Activated T-cell treated with anti-CD3 and anti-CD28 coated beads, Interleukin-2, amount 50 U/mL, for 24 hours (primary cell): ENCODE measurements at places on chromosomes 7 and 10.

DNA sequence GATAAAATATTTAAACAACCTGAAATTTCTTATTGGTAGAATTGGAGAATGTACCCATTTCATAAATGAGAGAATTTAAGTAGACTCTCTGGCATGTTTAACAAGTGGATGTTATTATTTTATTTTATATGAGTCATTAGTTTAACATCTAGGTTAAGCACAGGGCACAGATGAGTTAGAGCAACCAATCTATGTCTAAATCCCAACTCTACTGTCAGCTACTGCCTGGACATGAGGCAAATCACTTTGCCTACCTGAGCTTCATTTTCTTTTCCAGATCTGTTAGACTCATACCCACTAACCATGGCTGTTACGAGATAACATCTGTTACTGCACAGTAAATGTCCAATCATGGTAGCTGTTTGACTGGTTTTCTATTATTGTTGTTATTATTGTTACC is 251.1 kb downstream of the INHBA start:
- DNase-seq = no peak

GRCh38 chr7:51121036-51121790 is 195.4 kb downstream of the COBL start:
- no peak for DNase-seq

GRCh38 chr10:79438699-79439085 is 6.7 kb downstream of the ZCCHC24 start:
- no peak for DNase-seq

DNA sequence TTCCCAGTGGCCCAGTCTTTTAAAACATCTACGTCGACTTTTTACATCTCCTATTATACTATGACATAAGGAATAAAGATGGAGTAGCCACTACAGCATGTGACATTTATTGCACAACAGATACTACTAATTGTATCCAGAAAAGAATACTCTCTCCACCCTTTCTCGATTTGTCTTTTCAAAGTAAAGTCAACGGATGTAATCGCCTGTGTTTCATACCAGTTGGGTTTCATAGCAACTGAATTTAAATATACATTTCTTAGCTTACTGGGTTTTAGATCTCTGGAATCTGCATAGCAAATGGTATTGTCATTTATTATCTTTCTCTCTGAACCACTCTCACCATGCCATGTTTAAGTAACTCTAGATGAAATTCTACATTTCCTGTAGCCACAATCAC is 86.4 kb upstream of the TRIL start:
- DNase-seq = no peak

GRCh38 chr7:7212612-7213011 is 30.3 kb downstream of the C1GALT1 start:
- no peak for DNase-seq

GRCh38 chr7:92253251-92253650 is 7.5 kb downstream of the ANKIB1 start:
- no peak for DNase-seq

DNA sequence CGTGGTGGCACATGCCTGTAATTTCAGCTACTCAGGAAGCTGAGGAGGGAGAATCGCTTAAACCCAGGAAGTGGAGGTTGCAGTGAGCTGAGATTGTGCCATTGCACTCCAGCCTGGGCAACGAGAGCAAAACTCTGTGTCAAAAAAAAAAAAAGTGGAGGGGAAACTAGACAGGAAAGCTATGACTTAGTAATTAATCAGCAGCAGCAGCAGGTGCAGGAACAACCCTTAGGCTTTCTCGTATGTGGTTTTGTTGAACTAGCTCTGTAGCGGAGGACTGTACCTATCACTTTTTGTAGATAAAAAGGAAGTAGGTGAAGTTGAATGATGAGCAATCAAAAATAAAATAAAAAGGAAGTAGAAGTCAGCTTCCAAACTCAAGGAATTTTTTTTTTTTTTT is 76.9 kb upstream of the KMT2C start:
- peak; percentile 39 for DNase-seq

GRCh38 chr7:115005953-115006352 is 84.1 kb downstream of the MDFIC start:
- DNase-seq = no peak

DNA sequence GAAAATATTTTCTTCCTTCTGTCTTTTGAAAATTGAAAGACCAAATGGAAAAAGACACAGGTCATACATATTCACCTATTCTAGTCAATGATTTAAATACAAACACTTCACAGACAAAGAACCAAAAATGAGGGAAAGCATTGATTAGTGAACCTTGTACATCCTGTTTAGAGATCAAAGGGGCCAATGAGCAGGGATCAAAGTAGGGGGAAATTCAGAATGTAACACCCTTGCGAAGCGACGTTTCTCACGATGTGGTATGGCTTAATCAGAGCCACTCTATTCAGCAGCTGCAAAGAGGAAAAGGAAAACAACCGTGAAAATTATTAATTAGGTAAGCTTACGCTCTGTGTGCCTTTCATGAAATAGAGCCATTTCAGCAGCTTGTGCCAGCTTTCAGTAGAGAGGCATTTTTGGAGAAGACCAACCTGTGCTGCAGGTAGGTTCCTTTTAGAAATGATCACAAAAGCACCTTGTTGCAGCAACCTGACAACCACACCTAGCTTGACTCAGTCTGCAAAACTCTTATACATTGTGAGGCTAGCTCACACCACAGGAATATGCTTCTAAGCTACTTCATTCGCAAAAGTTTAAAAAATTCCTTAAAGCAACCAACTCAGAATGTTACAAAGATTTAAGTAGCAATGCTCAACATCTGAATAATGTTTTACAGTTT is 78.0 kb downstream of the DKK1 start:
- no peak for DNase-seq

DNA sequence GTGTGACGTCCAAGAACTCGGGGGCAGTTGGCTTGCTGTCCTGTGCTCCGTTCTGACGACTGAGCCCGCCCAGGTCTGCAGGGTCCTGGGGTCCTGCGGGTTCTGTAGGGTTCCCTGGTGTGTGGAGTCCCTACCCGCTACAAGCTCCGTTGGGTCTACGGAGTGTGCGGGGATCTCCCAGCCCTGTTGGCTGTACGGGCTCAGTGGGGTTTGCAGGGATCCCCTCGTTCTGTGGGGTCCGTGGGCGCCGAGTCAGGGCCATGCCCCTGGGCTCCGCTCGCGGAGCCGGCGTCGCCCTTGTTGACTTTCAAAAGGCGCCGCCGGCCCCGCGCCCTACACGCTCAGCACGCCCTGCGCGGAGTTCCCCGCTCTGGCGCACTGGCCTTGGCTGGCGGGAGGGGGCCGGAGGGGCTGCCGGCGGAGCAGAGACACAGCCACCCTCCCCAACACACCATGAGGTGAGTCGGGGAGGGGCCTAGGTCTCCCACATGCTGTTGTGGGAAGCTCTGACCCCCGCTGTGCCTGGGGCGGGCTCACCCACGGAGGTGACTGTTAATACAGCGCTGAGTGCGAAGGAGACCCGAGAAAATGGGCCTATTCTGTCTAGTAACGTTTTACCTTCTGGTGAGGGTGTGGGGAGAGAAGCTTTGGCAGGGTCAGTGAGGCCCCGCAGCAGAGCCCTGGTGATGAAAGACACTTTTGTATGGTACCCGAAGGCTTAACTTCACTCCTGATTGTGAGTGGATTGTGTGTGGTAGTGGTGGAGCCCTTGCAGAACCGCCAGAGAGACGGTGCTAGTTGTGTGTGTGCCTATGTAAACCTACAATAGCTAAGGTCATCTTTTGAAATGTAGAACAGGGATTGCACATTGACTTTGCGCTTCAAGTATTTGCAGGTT is 8.1 kb downstream of the TASOR2 start:
- peak; percentile 71 for DNase-seq

DNA sequence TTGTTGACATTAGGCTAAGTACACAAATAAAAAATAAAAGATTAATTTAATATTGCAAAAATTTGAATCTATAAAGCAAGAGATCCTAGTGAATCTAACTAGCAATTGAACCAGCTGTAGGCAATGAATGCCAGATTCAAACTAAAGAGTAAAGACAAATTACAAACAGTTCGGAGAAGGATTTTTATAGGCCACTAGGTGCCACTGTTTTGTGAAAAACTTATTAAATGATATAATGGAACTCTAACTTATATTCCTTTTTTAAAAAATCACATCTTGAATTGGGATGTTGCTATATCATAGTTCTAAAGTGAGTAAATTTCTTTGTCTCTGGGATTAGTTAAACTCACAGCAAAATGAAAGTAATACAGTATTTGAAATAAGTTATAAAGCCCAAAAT is 39.1 kb upstream of the GNAI1 start:
- DNase-seq = no peak

- no peak for DNase-seq
Measured at GRCh38 chr10:102812231-102812876, 24.9 kb downstream of the CYP17A1 start.

GRCh38 chr10:129035052-129035827 is 431.8 kb upstream of the MGMT start:
- peak; percentile 40 for DNase-seq

DNA sequence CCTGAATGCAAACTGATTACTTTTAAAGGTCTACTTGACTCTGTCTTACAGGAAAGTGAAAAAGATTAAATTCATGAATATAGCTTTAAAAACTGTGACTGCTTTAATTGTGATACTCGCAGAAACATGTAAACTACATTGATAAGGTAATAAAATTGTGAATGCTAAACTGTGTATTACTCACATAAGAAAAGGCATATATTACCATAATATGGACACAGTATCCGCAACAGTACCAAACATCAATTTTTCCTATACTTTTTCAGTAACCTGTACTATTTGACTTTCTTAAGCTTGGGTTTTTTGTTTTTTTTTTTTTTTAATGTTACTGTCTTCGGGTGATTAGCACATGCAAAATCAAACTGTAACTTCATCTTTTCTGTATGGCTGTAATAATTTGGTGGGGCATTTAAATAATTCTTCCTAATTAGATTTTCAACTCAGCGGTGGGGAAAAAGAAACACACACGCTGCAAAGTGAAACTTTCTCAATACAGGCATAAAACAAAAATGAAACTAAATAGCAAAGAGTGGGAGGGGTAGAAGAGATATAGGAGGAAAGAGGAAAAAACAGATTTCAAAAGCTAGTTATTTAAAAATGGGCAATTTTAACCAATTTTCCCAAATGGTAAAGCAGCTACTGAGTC is 23.2 kb downstream of the NT5C3A start:
- no peak for DNase-seq

DNA sequence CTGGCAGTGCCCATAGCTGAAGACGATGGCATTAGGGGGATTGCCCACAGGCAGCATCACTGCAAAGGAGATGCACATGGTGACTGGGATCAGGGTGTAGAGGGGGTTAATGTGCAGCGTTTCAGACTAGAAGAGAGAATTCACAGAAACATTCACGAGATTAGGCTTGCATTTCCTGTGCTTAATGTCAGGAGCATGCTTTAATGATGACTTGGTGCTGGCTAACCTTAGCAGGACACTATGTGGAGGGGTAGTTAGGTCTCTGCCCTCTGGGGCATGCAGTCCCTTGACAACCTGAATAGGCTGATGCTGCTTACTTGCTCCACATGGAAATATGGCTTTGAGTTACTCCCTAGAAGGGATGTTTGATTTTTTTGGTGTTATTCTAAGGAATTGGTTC is 21.8 kb downstream of the STMP1 start:
- no peak for DNase-seq

- no peak for DNase-seq
Measured at GRCh38 chr7:613442-614140, 93.9 kb upstream of the PDGFA start.

GRCh38 chr10:63929831-63930467 is 408.7 kb downstream of the REEP3 start:
- DNase-seq = no peak

DNA sequence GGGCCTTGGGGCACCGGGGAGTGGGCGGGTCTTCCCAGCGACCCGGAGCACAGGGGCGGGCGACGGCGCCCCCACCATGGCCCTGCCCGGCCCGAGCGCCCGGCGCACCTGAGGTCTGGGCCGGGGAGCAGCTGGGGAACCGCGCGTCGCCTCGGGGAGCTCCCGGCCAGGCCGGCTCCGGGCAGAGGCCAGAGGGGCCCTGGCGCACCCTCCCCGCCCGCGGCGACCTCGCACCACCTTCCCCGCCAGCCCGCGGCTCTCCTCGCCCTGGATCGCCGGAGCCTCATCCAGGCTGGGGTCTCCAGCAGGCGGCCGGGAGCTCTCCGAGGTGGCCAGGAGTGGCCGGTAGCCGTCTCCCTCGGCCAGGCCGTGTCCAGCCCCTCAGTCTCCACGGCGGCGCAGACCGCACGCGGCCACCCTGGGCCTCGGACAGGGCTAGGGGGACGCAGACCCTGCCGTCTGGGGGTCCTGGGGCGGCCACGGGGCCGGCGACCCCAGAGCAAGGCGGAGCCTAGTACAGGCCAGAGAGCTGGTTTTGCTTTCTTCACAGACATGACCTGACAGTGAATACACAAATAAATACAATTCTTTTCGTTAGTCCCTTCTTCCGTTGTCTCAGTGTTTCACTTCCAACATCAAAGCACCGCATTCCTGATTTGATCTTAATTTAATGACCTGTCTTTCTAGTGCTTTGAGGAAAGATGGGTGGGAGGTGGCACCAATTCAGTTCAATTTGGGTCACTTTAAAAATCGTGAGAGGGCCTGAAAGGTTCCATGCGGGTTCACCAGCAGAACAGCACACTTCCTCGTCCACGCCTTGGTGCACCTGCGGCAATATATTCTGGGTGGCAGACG is 356.9 kb downstream of the DNAJB6 start:
- DNase-seq = peak; percentile 28

DNA sequence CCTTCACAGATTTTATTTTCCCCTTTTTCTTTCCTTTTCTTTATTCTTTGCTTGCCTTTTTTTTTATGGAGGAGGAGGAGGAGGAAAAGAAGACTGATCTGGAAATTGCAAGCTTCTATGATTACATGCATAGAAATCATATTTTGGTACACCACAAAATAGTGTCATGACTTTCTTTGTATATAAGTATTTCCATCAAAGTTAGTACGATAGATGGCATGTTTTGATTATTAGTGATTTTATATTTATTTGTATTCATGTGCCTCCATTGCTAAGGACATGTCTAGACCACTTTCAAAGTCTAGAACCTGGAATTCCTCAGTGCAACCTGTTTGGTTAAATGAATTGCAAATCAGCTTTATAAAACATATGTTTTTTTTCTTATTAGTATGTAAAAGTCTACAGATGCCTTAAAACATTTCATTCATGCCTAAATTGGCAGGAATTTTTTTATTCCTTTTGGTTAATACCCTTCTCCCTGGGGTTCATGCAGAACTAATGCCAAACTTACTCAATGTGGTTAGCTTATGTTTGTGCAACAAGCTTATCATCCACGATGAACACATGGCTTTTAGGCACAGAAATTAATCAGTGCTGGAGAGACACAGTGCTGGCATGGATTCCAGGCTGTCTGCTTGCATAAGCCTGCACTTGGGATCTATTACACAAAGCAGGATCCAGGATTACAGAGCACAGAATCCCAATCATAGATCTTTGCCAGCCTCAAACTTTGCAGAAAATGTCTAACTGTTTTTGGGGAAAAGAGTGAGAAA is 213.1 kb downstream of the CHRM2 start:
- DNase-seq = no peak

- DNase-seq = no peak
Measured at GRCh38 chr10:104505521-104506042, 135.5 kb upstream of the SORCS3 start.

- no peak for DNase-seq
Measured at GRCh38 chr7:44395067-44395466, 69.7 kb upstream of the CAMK2B start.

GRCh38 chr7:75995052-75995471 is 667 bp upstream of the TMEM120A start:
- DNase-seq = no peak
